ENCODE measurements at places on chromosomes 4 and X.

- H3K4me1 ChIP-seq, result no peaks in the 10 kb centered on the region
- no peak overlapping the region for H3K27ac ChIP-seq
- no peak overlapping the region for H3K4me3 ChIP-seq
- no peaks in the 10 kb centered on the region for H3K36me3 ChIP-seq
- no peaks in the 10 kb centered on the region for H3K27me3 ChIP-seq
These were observed 235.9 kb downstream of the SHOX start for GRCh38 chrX:866441-866990.

DNA sequence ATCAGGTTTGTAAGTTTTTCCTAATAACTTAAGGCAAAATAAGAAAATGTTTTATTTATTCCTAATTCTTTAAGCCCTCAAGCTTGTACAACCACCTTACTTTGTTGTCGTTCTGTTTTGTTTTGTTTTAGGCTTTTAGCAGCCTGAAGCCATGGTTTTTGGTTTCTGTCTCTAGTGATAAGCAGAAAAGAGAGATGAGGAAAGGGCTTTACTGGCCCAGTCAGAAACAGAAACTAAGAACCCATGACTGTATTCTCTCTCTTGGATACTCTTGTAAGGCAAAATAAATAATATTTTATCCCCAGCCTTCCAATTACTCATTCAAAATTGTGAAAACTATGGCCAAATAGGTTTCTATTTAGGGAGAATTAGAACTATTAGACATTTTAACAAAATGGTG, 29.4 kb downstream of the TBC1D19 start:
- peak overlapping the region; percentile 28 for H3K4me3 ChIP-seq
- H3K36me3 ChIP-seq, result peaks cover 3% of the 10 kb centered on the region
- peak overlapping the region; percentile 72 for H3K27ac ChIP-seq

- H3K27ac ChIP-seq, result no peak within 1 kb of the TSS
- H3K4me1 ChIP-seq, result no peaks in the 10 kb centered on the region
- no peak for DNase-seq
- peaks cover 9% of the 10 kb centered on the region for H3K27me3 ChIP-seq
- no peaks in the 10 kb centered on the region for H3K36me3 ChIP-seq
- H3K4me3 ChIP-seq, result peak within 1 kb of the TSS; percentile 73
These were observed at the start of gene SCML2 for GRCh38 chrX:18354369-18355223. TSS of gene SCML2 (minus strand) at chrX:18354688. CDS start at chrX:18334071, 20,617 bp downstream.

GRCh38 chr4:27006646-27007045, 146.0 kb downstream of the STIM2 start:
- peaks cover 30% of the 10 kb centered on the region for H3K36me3 ChIP-seq
- peaks cover 15% of the 10 kb centered on the region for H3K4me1 ChIP-seq
- peak overlapping the region; percentile 39 for H3K27ac ChIP-seq
- H3K4me3 ChIP-seq, result no peak overlapping the region
- no peak for DNase-seq

- H3K4me1 ChIP-seq, result no peaks in the 10 kb centered on the region
- H3K27me3 ChIP-seq, result no peaks in the 10 kb centered on the region
- no peaks in the 10 kb centered on the region for H3K36me3 ChIP-seq
These were observed 41.5 kb upstream of the FAT1 start for GRCh38 chr4:186765138-186765537.

- H3K4me3 ChIP-seq, result no peak overlapping the region
- DNase-seq, result no peak
- peaks cover 13% of the 10 kb centered on the region for H3K4me1 ChIP-seq
- H3K36me3 ChIP-seq, result peaks cover 2% of the 10 kb centered on the region
- peaks cover 16% of the 10 kb centered on the region for H3K27me3 ChIP-seq
These were observed 37.5 kb upstream of the IQSEC2 start for GRCh38 chrX:53318766-53319353.

GRCh38 chr4:53057679-53058078, 195.6 kb downstream of the RASL11B start:
- H3K27ac ChIP-seq, result no peak overlapping the region
- peaks cover 2% of the 10 kb centered on the region for H3K4me1 ChIP-seq
- no peaks in the 10 kb centered on the region for H3K36me3 ChIP-seq
- H3K4me3 ChIP-seq, result no peak overlapping the region
- DNase-seq, result no peak
- no peaks in the 10 kb centered on the region for H3K27me3 ChIP-seq

- no peaks in the 10 kb centered on the region for H3K27me3 ChIP-seq
- no peaks in the 10 kb centered on the region for H3K36me3 ChIP-seq
- no peak for DNase-seq
- no peak overlapping the region for H3K27ac ChIP-seq
These were observed 369.4 kb upstream of the CNKSR2 start for GRCh38 chrX:21004835-21005234.
